Left lung (tissue), 14 donors: ENCODE measurements at places on chromosomes 7 and 10. TPM values are rescaled to one million over a fixed set of nuclear protein-coding genes. Genes with fewer than 3 reads are reported as not detected.

GRCh38 chr7:13308423-13308822 lies 621.0 kb downstream of the ARL4A start:
- DNase-seq, result no peak

DNA sequence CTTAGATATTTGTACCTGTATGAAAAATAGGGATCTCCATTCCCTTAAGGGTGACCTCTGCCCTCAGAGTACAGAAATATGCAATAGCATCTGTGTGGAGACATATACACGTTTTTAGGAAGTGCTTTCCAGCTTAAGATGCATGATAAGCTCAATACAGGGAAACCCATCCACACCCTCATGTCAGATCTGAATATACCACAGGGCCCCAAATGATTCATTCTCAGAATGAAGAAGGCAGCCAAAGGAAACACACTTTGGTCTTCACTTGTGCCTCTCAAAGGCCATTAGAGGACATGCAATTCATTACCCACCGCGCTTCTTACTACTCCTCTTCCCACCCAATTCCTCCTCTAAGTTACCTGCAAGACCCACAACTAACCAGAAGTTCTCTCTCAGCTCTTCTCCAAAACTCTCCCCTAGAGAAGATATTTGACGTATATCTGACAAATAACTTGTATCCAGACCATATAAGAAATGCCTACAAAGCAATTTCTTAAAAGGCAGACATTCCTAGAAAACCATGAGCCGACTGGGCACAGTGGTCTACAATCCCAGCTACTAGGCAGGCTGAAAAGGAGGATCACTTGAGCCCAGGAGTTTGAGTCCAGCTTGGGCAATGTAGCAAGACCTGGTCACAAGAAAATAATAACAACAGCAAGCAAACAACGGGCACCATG lies 103.0 kb downstream of the OAT start:
- no peak for DNase-seq

- DNase-seq, result no peak
Observed at GRCh38 chr10:115972426-115972825, 300.6 kb downstream of the GFRA1 start.

GRCh38 chr10:4488904-4489303 lies 337.1 kb upstream of the AKR1E2 start:
- DNase-seq, result no peak

- no peak for DNase-seq
Observed at GRCh38 chr10:48604039-48604990, 558 bp downstream of the ARHGAP22 start.

- no peak for DNase-seq
Observed at GRCh38 chr7:143147070-143147469, 15.2 kb downstream of the PIP start.

DNA sequence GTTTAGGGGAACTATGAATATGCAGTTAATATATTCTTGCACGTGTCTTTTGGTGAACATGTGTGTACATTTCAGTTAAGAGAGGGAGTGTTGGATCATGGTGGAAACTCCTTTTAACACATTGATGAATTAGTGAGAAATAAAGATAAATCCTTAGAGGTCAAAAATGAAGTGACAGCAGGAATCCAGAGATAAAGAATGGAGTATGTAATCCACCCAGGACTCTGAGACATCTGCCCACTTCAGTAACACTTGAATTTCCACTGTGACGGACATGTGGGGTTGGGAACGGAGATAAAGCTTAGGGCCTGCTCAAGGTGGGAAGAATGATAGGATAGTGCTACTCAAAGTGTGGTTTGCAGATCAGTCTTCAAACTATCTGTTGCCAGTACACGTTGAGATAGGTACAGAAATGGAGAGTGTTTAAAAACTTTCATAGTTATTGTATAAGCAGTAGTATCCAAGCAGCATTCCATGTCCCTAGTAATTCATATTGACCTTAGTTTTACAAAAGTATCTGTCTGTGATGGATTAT lies 6.6 kb upstream of the RELN start:
- no peak for DNase-seq

DNA sequence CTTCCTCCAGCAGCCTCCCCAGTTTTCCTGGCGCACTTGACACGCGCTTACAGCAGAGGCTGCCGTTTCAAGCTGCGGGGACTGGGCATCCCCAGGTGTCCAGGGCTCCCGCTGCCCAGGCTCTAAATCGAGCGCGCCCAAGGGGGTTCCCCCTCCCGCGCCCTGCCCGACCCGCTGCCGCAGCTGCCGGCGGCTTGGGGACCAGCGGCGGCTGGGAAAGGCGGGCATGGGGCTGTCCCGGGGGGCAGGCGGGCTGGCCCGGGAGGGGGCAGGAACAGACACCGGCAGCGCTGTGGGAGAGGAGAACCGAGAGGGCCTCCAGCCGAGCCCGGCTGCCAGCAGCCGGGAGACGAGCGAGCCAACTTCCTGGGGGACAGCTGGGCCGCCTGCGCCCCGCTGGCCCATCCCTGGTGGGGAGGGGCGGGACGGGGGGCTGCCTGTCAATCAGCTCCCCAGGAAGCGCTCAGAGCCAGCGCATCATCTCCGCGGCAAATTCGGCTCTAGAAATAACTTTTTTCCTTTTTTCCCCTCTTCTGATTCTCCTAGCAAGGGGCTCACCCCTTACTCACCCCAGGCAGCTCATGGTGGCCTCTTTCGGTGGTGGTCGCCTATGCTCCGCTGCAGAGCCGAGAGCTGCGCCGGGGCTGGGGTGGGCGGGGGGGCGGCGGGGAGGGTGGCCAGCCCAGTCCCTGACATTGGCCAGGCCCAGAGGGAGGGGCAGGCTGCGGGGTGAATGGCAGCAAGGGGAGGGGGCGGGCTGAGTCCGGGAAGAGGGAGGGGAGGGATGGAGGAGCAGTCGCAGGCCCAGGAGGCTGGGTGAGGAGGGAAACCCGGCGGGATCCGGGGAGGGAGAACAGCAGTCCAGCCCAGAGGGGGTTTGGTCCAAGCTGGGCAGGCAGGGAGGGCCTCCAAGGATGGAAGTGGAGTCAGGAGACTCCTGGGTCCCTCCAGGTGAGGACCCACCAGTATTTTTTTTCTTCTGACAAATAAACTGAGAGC lies 14.7 kb downstream of the GRID2IP start:
- DNase-seq, result no peak

DNA sequence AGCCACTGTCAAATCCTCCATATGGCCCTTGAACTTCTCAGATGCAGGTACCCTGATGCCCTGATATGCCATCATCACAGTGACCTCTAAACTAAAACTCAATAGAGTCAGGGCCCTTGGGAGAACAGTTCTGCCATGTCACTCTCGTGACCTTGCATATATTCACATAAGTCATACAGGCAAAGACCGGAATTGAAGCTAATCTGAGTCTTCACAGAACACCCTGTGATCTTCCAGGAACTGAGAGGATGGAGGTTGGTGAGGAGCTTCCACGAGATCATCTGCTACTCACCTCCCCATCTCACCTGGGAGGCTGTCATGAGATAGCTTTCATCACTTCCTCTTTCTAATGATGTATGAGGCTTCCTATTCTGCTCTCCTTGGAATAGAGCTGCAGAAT lies 228.7 kb upstream of the CCDC6 start:
- DNase-seq, result no peak

DNA sequence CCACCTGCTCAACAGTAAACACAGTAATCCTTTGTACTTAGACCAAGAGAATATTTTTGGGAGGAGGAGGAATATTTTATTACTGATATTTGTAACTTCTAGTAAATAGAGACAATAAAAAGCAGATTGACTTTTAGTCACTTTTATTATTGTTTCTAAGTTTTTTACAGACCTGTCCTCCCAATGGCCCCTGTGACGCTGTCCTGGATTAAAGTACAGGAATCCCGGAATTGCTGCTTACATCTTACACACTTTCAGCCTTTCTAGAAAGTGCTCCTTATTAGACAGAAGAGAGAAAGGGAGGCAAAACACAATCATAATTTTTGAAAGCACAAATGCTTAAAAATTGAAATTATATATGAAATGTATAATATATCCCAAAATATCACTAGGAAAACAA lies 86.4 kb upstream of the PRKG1 start:
- no peak for DNase-seq

DNA sequence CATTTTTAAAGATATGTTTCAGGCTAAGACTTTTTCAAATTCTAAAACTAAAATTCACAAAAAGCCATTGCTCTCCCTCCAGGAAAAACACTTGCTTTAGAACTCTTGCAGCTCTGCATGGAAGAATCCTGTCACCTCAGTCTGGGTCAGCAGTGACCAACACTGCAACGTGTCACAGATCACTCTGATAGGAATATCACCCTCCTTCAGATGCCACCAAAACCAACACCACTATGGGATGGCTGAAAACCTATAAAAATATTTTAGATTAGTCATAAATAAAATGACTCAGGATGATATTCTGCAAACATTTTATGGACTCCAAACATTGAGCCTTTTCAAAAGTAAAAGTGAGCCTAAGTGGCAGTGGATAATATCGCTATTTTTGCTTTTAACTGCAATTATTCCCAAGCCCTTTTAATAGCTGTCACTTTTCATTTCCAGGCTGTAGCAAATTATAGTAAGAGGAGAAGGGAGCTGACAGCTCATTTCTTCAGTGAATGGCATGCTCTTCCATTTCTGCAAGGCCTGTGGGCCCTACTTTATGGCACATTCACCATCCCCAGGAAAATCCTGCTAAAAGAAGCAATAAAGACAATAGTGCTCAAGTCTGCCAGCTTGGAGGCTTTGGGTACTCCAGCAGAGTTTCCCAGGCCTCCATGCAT lies 21.3 kb downstream of the ELMO1 start:
- no peak for DNase-seq

DNA sequence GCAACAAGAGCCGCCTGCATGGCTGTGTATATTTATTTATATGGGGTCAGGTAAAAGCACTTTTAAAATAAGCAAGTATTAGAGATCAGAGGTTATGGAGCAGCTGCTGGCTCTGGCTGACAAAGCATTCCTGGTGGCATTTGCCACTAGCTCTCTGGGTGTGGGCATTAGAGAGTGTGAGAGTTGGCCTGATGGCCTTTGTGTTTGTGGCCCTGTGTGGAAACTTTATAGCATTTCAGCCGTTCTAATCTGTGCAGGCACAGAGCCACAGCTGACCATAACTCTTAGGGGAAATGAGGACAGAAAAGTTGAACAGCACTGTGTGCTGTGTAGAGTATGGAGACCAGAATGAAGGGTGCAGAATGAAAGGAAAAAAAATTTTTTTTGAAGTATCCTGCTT lies 118.9 kb downstream of the AUTS2 start:
- no peak for DNase-seq

GRCh38 chr7:148290538-148290937 lies 300.0 kb upstream of the C7orf33 start:
- DNase-seq, result no peak

DNA sequence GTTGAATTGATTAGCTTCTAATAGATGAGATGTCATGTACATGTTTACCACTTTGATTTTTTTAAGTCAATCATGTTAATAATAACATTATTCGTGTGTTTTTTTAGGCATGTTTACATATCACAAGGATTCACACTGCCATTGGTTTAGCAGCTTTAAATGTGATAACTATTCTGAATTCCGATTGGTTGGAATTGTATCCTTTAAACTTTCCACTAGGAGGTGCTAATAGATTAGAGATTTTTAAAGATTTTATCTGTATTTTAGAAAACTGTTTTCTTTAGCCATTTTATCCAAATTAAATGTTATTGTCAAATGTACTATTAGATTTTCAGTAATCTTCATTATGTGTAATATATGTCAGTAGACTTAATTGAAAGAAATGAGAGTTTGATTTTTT lies 83.2 kb downstream of the HECTD2 start:
- DNase-seq, result peak; percentile 12

GRCh38 chr7:72343991-72344390 lies 68.1 kb downstream of the CALN1 start:
- DNase-seq, result no peak

DNA sequence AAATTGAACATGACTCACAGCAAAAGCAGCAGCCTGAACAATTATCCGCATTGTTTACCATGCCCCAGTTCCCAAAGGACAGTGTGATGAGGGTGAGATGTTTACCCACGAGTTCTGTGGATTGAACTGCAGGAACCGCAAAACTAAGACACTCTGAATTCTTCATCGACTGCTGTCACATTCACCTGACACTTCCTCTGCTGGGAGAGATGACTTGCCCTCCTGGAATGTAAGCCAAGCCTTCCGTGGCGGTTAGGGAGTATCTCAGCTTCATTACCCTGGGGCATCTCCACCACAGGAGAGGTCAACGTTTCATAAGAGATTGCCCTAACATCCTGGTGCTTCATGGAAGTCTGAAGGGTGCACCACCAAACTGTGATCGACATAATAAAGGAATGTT lies 374.6 kb upstream of the ADARB2 start:
- no peak for DNase-seq

DNA sequence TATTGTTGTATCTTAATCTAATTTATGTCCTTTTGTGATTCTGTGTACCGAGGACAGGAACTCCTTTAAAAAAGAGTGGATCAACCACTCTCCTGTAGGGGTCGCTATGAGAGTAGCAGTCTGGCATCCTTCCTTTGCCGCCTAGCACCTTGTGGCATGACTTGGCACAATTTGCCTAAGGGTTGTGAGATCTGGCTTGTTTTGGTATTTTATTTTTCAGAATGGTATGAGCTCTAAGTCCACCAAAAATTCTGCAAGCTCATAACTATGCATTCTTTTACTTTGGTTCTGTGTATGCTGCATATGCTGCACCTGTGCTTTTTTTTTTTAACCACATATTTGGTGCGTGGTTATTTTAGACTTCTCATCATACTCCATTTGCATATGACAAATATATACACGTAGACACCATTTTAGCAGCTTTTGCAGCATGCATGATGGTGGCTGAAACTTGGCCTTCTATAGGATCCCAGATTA lies 112.8 kb downstream of the CDK14 start:
- no peak for DNase-seq

- DNase-seq, result no peak
Observed at GRCh38 chr10:114103284-114103683, 59.6 kb downstream of the ADRB1 start.

The CACNB2 gene
- 5.7 TPM for total RNA-seq

The MRC1 gene
- total RNA-seq, result 215 TPM

The NUTM2D gene
- 3.7 TPM for total RNA-seq

The NRCAM gene
- 10.6 TPM for total RNA-seq

The UPK3B gene
- total RNA-seq, result 5.5 TPM
